Trophoblast cell (in vitro differentiated cells and primary cell): ENCODE measurements at places on chromosomes 5 and 9.

DNA sequence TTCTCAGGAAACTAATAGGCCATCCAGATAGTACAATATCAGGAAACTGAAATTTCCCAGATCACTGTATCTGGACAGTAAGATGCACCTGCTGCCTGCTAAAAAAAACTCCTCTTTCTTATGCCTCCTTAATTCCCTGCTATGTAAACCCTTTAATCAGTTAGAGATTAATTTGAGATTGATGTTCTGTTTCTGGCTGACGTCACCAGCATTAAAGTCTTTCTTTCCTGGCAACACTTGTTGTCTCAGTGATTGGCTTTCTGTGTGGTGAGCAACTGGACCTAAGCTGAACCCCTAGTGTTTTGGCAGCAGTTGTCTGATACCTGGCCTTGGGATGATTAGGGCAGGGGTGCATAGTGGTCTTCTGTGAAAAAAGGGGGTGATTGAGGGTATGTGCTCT, 175.8 kb downstream of the TENT4A start:
- DNase-seq, result no peak

GRCh38 chr9:135588371-135588770, 26.8 kb downstream of the PAEP start:
- no peak for DNase-seq

- DNase-seq, result peak; percentile 22
These were observed 485.6 kb downstream of the ZSWIM6 start for GRCh38 chr5:61817472-61818326.

DNA sequence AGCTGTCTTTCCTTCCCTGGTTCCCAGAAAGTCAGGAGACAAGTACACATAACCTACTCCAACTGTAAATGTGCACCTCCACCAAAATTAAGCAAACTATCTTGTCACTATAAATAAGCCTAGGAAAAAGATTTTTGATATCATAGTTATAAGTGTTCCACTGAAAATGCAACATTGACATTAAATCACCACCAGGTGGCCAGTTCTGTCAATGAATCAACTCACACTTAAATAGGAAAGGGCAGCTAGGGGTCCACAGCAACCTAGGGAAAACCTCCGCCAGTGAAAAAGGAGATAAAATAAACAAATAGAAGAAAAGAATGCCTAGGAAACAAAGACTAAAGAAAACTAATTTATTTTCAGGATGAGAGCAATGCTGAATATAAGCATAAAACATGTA, 243.0 kb upstream of the PTPRD start:
- DNase-seq, result peak; percentile 1

- no peak for DNase-seq
These were observed 1.6 kb downstream of the FASTKD3 start for GRCh38 chr5:7867260-7867659.

DNA sequence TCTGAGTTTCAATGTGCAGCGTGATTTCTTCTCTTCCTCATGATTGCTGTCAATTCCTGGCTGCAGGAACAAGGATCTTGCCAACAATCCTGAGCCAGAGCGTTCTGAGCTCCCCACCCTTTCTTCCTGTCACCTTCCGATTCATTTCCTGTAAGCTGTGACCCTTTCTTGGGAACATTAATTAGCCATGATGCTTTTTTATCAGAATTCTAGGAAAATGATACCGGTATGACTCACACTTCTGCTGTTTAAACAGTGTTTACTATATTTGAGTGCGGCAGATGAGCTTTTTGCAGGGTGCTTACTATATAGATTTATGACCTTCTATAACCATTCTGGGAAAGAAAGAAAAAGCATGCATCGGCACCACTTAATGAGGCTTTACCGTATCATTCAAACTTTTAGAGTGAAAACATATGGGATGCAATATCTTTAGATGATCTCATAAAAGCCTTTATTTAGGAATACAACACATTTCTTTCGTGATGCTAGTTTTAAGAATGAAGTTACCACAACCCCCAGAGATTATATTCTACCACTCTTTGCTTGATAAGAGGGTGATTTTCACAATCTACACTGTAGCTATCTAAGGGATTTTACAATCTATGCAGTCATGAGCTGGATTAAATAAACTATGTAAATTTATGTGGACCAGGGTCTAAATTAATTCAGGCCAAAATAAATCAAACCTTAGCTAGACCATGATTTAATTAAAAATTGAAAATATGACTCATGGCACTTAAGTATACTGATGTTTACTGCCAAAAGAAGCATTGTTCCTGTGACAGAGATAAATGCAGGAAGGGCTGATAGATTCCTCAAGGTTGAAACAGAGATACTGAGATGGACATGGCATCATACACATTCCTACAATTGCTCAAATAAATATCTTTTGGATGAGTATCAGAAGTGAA, 38.0 kb upstream of the OSMR start:
- no peak for DNase-seq

GRCh38 chr5:167730121-167730520, 561.3 kb upstream of the WWC1 start:
- DNase-seq, result no peak

- no peak for DNase-seq
These were observed 114.1 kb downstream of the PCSK5 start for GRCh38 chr9:76004526-76004925.

- no peak for DNase-seq
These were observed 3.9 kb downstream of the LCN8 start for GRCh38 chr9:136754059-136754572.

DNA sequence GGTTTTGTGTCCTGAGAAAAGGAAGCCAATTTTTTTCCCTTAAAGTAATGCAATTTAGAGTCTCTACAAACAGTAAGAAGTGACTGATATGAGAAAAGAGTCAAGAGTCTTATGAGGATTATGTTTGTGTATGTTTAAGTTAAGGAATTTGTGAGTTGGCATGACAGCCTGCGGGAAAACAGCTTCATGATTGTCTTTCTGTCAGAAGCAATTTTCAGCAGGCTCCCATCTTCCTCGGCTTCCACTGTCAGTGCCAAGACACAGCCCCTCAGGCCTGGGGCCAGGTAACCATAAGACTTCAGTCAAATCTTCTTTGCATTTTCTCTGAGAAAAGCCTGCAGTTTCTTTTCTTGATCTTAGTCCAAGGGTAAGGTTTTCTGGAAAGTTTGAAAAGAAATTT, 17.0 kb upstream of the SELENOP start:
- DNase-seq, result no peak

DNA sequence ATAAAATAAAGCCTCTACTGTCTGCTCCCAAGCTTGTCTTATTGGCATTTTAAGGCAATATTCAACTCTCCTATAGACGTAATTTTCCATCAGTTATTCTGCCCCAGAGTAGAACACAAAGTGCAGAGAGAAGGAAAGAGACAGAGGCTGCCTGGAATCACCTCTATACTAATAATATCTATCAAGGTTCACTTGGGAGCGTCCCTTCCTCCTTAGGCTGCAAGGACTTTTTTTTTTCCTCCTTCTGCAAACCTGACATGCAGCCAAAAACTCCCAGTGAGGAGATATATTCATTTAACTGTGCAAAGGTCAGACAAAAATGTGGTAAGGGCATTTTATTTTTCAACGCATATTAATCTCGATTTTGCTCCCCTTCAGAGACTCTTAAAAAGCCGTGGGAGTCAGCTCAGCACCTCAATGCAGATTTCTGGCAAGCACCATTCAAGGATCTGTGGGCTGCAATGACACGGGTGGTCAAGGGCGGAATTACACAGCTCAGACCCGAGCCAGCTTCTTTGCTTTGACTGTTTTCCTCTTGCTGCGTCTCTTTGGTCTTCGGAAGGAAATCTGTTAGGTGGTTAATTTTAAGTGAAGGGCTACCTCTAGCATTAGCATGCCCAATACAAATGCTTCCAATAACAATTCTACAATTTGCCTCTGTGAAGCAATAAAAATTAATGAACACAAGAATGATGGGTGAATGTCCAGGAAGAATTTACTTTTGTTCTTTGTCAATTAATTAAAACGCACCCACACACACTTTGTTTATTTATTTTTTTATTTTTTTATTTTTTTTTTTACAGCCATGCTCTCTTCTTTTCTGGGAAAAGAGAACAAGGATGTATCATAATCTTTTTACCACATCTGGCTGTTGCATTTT, 587.7 kb upstream of the GRAMD2B start:
- DNase-seq, result peak; percentile 37

DNA sequence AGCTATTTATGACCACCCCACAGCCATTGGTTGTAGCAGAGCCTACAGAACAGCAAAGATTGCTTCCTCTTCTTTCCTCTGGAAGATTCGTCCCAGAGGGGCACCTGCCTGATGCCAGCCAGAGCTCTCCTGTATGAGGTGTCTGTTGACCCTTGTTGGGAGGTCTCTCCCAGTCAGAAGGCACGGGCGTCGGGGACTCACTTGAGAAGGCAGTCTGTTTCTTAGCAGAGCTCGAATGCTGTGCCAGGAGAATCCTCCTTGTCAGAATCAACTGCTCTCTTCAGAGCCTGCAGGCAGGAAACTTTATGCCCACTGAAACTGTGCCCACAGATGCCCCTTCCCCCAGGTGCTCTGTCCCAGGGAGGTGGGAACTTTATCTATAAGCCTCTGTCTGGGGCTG, 479.5 kb upstream of the IZUMO3 start:
- no peak for DNase-seq

- DNase-seq, result no peak
These were observed 65.9 kb downstream of the COL23A1 start for GRCh38 chr5:178524093-178524882.

- no peak for DNase-seq
These were observed 778.1 kb downstream of the TLR4 start for GRCh38 chr9:118482306-118482705.

DNA sequence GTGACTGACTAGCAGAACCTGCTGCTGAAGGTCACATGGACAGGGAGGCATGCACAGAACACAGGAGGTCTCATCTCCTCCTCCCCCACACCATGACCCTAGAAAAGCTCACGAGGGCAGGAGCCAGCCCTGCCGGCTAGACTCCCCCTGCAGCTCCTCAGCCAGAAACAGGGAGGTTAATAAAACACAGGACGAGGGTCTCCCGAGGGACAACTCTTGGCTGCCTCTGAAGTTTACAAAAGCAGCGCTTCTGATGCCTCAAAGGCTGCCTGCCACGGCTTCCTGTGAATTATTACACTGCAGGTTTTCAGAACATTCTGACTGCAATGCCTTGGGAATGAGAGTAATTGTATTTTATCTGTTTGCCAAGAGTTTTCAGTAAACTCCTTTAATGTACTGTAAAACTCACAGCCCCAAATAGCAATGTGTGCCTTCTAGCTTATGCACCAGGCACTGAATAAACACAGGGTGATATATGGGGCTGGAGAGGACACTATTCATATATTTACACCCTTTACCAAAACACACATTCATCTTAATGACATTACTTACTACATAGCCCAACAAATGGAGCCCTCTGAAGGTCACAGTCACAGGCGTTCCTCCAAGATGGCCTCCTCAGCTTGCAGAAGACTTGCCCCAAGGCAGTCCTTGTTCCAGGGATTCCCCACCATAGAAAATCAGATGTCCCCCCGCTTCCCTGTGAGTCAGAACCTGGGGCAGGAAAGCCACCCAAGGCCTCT, 83.7 kb downstream of the C5orf15 start:
- no peak for DNase-seq

GRCh38 chr9:107989099-107989498, 499.5 kb upstream of the KLF4 start:
- DNase-seq, result no peak

- DNase-seq, result no peak
These were observed 116.0 kb downstream of the FGF1 start for GRCh38 chr5:142569905-142570304.

- DNase-seq, result peak; percentile 91
These were observed 74.6 kb upstream of the CPLX2 start for GRCh38 chr5:175796536-175797499.

DNA sequence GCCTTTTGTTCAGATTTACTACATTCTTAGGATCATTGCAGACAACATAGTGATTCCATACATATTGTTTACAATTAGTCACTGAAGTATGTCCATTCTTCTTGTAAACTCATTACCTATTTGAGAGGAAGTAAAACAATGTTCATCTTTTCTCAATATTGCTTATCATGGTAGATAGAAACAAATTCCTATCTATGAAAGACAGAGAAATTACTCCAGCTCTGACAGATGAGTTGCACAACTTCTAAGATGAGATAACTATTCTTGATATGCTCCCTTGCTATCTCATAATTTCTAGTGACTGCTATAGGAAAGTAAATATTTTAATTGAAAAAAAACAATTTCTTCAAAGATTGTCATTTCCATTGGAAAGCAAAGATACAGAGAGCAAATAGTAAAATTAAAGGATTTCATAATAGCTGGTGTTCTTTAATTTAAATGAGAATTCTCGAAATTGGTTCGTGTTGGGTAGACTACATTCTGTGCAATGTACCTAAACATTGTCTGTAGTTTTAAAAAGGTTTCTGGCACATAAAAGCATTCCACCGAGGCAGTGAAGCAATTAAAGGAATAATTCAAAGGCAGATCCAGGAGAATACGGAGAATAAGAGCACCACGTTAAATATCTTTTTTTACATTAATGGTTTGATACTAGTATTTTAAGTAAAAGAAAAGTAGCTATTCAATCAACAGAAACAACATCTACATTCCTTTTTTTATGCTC, 1029.1 kb upstream of the ACO1 start:
- DNase-seq, result peak; percentile 62

- peak; percentile 56 for DNase-seq
These were observed 141.9 kb upstream of the EFNA5 start for GRCh38 chr5:107812570-107813141.

- no peak for DNase-seq
These were observed 2.6 kb downstream of the ZNF79 start for GRCh38 chr9:127426756-127427155.
